ENCODE measurements at places on chromosomes 6 and 20.

GRCh38 chr20:57882451-57883161 is 172.8 kb upstream of the PMEPA1 start:
- DNase-seq: no peak

- DNase-seq: no peak
Observed at GRCh38 chr6:113363048-113363798, 493.9 kb upstream of the MARCKS start.

GRCh38 chr6:95543798-95544197 is 33.5 kb upstream of the MANEA start:
- DNase-seq: no peak

DNA sequence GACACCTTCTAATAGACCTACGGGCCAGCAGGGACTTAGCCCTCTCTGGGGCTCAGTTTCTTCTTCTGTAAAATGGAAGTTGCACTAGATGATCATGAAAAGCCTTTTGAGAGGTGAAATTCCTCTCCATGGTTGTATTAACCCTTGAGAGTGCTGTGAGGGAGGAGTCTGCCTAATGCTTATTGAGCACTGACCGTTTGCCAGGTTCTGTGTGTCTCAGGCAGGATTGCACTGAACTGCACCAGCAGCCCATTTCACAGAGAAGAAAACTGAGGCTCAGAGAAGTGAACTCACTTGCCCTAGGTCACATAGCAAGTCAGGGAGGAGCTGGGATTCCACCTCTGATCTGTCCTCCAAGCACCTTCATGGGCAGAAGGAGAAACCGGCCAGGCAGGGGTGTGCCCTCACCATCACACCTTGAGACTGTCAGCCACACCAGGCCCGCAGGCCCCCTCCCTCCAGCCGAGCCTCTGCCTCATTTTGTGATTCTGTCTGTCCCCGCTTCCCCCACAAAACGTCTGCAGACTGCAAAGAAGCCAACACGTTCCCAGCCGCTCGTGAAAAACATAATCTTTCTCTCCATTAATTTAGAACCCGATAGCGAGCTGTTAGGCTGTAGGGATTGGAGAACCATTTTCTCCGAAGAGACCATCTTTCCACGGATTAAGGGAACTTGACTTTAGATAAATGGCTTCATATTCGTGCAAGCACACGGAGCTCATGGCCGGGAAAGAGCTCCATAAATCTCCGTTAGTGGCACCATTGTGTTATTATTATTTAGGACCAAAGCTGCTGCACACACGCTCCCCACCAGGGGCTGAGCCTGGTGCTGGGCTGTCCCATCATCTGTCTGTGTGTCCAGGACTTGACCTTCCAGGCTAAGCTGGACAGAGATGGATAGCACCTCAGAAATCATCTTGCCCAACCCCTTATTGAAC is 46.0 kb downstream of the KIAA1755 start:
- DNase-seq: no peak

- no peak for DNase-seq
Observed at GRCh38 chr20:7585126-7585679, 355.1 kb downstream of the HAO1 start.

GRCh38 chr6:169971081-169971861 is 219.8 kb downstream of the ERMARD start:
- DNase-seq: no peak

GRCh38 chr6:169230322-169230665 is 23.4 kb downstream of the THBS2 start:
- DNase-seq: no peak

DNA sequence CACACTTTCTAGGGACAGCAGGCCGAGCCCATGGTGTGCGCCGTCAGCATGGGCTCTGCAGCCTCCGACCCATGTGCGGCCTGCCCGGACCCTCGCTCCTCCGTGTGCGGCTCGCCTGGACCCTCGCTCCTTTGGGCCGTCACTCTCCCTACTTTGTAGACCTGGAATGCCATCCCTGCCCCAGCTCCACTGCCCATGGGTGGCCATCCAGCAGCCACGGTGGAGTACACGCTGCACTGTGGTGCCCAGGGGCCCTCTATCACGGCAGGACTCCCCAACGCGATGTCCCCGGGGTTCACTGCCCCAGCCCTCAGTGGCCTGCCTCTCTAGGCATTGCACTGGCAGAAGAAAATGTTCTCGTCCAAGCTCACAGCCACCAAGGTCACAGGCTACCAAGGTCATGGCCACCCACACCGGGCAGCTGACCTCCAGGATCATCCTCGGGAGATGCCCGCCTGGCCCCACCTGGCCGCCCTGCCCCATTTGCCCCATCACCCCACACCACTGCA is 24.1 kb upstream of the MRGBP start:
- DNase-seq: no peak

DNA sequence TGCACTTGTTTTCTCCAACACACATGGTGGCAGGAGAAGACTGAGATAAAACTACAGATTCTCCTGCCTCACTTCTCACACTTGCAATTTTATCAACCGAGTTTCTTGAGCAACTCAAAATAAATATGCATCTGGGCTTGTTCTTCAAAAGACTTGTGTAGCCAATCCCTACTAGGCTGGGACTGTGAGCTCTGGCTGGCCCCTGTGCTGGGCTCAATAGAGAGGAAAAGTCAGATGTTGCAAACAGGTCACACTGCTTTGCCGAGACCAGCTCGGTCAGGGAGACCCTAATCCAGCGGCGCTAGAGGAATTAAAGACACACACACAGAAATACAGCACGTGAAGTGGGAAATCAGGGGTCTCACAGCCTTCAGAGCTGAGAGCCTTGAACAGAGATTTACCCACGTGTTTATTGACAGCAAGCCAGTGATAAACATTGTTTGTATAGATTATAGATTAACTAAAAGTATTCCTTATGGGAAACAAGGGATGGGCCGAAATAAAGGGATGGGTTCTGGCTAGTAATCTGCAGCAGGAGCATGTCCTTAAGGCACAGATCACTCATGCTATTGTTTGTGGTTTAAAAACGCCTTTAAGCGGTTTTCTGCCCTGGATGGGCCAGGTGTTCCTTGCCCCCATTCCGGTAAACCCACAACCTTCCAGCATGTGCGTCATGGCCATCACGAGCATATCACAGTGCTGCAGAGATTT is 32.7 kb downstream of the FAM50B start:
- no peak for DNase-seq

DNA sequence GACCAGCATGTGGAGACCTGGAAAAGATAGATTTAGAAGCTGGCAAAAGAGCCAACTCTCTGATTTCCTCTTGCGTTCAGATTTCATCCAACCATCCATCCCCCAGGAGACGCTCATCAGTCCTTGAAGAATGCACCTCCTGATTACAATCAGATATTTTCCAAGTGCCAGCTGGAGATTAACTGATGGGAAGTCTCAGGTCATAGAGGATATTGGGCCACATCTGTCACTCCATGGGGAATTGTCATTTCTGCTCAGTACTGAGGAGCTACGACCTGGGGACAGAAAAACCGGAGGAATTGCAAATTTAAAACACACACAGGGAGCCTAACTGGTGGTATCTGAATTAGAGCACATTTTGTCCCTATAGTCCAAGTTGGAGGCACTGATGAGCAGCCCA is 496.2 kb upstream of the SULF2 start:
- DNase-seq: no peak

DNA sequence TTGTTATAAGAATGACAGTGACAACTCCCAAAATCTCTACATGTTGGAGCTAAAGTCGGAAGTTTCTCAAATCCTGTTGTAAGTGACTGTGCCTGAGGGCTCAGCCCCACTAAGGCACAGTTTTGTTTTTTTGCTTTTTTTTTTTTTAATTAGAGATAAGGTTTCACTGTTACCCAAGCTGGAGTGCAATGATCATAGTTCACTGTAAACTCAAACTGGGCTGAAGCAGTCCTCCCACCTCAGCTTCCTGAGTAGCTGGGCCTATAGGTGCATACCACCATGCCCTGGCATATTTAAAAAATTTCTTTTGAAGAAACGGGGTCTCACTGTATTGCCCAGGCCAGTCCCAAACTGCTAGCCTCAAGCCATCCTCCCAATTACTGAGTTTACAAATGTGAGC is 96.9 kb downstream of the DTD1 start:
- no peak for DNase-seq

DNA sequence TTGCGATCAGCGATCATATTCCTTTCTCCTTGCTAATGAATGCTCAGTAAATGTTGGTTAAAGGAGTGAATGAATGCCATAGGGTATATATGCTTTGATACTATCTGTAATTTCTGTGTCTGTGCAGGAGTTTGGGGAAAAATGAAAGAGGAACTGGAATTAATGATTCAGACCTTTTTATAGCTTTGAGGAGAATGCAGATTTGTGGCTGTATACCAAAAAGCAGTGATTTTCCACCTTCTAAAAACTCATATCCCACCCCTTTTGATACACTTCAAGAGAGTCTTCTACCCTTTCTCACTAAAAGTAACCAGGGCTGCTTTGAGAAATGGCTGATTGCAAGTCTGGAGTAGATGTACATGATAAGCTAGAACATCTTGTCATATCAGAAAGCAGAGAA is 26.6 kb upstream of the SUMO4 start:
- DNase-seq: no peak

DNA sequence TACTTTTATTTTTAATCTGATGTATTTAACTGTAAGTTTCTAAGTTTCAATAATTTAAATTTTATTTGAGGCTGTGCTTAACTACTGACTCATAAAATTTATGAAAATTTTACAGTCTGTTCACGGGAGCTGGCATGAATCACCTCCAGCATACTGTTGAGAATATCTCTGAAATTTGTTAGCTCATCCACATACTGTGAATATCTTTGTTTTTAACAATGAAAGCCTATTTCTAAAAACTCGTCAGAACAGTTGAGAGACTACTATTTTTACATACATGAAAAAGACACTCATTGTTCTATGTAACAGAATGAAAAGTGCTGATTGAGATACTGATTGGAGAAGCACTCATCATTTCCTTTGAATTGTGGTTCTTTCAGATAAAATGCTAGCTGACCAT is 749.3 kb downstream of the TENT5A start:
- no peak for DNase-seq

Measured in hematopoietic multipotent progenitor cell treated with erythropoietin and hydrocortisone succinate and interleukin-3 and kit ligand, for 8 days (in vitro differentiated cells).